ENCODE measurements at places on chromosomes 12 and 14.

DNA sequence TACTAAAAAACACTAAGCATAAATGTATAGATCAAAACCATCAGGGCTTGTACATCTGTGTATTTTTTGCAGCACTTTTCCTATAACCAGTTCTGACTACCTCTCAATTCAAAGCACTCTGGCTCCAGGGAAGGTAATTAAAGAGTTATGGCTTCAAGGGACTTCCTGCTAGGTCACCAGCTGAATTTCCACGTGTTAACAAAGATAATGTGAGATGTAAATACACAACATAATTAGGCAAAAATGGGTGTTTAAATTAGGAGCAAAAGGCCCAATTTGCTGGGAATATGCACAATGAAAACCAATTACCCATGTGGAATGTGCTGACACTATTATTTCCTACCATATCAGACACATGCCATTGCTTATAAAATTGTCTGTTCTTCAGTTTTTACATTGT, 513.4 kb upstream of the FLRT2 start:
- DNase-seq = no peak

DNA sequence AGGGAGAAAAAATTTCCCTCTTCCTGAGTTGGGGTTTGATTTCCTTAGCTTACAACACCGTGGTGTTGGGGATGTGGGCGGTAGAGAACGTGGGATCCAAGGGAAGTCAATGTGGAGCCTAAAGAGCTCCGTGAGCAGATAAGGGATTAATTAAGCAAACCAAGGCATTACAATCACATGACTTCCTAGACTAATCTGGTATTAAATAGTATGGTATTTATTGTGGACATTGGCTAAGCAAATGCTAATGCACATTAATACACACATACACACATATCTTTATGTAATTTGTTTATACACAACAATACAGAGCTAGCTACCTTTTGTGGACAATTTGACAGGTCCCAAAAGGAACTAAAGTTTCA, 791 bp upstream of the RNF41 start:
- DNase-seq = no peak

DNA sequence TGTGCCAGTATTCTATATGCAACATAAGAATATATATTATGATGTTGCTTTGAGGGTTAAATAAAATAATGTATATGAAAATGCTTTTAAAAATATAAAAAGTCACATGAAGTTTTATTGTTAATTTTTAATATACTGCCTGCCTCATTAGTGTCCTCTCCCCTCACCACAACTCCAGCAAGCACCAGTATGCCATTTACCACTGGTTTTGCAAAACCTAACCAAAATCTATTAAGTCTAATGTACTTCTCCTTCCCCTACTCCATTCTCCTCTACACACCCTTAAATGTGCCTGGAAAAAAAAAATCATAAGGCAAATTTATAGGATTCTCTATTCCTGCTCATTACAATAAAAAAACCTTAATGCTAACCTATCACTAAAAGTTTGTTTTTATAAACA, 24.0 kb upstream of the GNG2 start:
- no peak for DNase-seq

- no peak for DNase-seq
Observed at GRCh38 chr12:122117979-122118378, 39.4 kb downstream of the MLXIP start.

GRCh38 chr14:96824283-96824682, 27.1 kb downstream of the VRK1 start:
- no peak for DNase-seq

Data from NCI-H446 (cell line).